ENCODE measurements at places on chromosomes 11 and 22. TPM values are rescaled to one million over a fixed set of nuclear protein-coding genes. Genes with fewer than 3 reads are reported as not detected.

The PAX6 gene
- not detected for total RNA-seq

The NDUFV1 gene
- 219 TPM for total RNA-seq

DNA sequence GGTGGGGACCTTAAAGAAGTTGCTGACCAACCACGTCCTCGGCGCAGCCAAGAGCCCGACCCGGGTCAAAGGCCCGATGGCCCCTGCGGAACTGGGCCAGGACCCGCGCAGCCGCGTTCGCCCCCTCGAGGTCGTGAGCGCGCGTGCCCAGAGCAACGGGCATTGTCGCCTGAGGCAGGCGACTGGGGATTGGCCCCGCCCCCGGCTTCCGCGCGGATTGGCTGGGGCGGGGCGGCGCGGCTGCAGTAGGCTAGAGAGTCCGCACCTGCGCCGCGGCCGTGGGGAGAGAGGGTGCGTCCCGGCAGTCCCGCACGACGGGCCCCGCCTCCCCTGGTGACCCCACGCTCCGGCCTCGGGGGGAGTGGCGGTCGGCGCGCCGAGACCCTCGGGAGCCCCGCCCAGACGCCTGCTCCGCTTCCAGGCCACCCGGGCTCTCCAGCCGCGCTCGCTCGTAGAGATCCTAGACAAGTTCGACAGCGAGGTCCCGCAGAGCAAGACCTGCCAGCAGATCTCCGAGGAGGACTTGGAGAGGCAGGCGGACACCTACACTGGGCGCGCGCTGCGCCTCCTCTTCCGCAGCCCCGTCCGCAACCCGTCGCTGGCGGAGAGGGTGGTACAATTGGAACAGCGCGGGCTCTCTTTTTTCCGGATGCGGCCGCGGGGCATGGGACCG lies 8.3 kb upstream of the PPIL2 start:
- H3K4me1 ChIP-seq, result peaks cover 18% of the 10 kb centered on the region
- H3K4me3 ChIP-seq, result peak overlapping the region; percentile 92
- H3K27me3 ChIP-seq, result no peaks in the 10 kb centered on the region
- peaks cover 6% of the 10 kb centered on the region for H3K36me3 ChIP-seq
- peak overlapping the region; percentile 88 for H3K27ac ChIP-seq

The MFRP gene
- not detected for total RNA-seq

DNA sequence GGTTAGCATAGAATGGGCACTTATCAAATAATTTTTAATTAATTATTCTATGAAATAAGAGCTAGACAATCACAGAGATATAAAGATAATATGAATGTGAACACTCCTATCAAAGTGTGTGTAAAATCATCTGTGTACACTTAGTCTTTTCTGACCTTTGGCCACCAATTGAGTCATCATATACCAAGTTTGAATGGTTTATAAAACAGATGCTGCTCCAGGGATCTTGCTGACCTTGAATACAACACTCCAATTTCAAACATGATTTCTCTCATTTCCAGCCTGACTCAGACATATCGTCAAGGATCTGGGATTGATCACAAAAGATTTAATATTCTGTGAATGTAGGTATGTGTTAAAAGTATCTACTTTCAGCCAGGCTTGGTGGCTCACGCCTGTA lies 2.9 kb upstream of the OR51V1 start:
- no peak overlapping the region for H3K27ac ChIP-seq
- H3K4me1 ChIP-seq, result no peaks in the 10 kb centered on the region
- H3K4me3 ChIP-seq, result no peak overlapping the region

- H3K36me3 ChIP-seq, result peaks cover 2% of the 10 kb centered on the region
These were observed 17.6 kb upstream of the TOLLIP start for GRCh38 chr11:1327064-1327460.

DNA sequence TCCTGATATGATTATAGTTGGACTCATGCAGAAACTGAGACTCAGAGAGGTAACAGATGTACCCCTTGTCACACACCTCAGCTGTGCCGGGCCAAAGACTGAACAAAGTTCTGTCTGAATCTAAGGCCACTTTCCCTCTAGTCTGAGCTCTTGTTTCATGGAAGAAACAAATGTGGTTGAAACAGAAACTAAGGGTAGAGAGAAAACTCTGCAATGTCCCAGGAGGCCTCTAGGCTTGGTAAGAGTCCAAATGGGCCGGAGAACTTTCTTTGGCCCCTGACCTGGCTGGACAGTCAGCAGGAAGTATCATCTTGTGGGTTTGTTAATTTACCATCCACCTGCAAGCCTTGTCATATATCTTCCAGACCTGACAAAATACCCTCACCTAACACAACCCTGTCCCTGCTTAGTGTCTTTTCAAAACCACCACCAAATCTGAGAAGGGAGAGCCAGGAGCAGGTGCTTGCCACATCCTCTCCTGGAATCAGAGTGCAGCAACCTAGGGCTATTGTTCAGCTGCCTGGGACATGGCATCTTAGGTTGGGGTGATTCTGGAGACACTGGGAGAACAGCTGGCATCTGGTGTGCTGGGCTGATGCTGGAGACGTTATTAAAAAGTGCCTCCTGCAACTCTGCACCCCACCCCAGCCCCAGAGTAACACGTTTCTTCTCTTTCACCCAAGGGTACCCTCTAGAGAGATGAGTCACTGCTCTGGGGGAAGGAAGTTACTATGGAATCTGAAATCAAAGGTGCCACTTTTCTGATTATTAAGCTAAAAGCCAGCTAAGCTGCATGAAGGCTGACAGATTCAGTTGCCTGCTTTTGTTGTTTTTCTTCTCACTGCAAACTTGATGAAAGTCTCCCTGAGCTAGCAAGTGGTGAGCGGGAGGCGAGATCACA lies 126.3 kb upstream of the TIMP3 start:
- no peak overlapping the region for H3K27ac ChIP-seq
- no peaks in the 10 kb centered on the region for H3K36me3 ChIP-seq
- no peaks in the 10 kb centered on the region for H3K4me1 ChIP-seq
- peaks cover 1% of the 10 kb centered on the region for H3K27me3 ChIP-seq
- no peak overlapping the region for H3K4me3 ChIP-seq

DNA sequence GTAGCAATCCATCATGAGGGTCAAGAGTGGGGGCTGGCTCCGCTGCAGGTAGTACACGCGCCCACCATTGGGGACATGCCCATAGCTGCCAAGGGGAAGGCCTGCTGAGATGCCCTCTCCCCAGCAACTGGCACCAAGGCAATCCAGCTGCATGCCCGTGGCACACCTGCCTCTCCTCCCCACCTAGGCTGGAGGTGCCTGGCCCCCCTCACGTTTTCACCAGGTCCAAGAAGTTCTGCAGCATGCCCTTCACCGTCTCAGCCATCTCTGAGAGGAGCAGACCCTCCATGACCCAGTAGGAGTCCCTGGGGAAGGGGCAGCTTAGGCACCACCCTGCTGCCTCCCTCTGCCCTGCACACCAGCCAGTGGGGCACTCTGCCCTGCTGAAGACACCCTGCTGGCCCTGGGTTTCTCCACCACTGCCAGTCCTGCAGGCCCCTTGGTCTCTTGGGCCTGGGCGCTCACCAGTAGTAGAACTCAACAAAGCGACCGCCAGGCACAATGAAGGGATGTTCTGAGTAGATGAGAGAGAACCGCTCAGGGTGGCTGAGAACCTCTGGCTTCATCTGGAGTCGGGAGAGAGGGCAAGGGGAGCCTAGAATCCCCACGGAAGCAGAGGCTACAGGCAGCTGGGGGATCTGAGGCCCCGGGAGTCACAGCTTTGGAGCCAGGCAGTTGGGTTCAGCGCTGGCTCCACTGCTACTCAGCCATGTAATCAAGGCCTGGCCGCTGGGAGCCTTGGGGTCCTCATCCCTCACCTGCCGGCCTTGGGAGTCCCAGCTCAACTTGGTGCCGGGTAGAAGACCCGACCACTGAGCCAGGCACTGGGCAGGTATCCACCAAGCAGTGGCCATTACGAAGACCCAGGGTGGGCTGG lies 17.8 kb downstream of the TREH start:
- no peaks in the 10 kb centered on the region for H3K27me3 ChIP-seq
- peaks cover 3% of the 10 kb centered on the region for H3K4me1 ChIP-seq
- no peak overlapping the region for H3K4me3 ChIP-seq

- H3K4me1 ChIP-seq, result no peaks in the 10 kb centered on the region
- peaks cover 7% of the 10 kb centered on the region for H3K27me3 ChIP-seq
- no peak within 1 kb of the TSS for H3K27ac ChIP-seq
- no peak for DNase-seq
- H3K36me3 ChIP-seq, result no peaks in the 10 kb centered on the region
- no peak within 1 kb of the TSS for H3K4me3 ChIP-seq
These were observed at the start of gene HBB for GRCh38 chr11:5226732-5227310. TSS of gene HBB (minus strand) at chr11:5227071. CDS start at chr11:5227021, 50 bp downstream.

- no peak for DNase-seq
- H3K4me1 ChIP-seq, result no peaks in the 10 kb centered on the region
- no peaks in the 10 kb centered on the region for H3K27me3 ChIP-seq
- no peak overlapping the region for H3K27ac ChIP-seq
- H3K4me3 ChIP-seq, result no peak overlapping the region
These were observed 30.1 kb upstream of the ANO5 start for GRCh38 chr11:22162756-22163155.

GRCh38 chr11:65448074-65448417 lies 25.4 kb downstream of the NEAT1 start:
- DNase-seq, result no peak
- peaks cover 5% of the 10 kb centered on the region for H3K36me3 ChIP-seq
- H3K4me3 ChIP-seq, result no peak overlapping the region
- peaks cover 2% of the 10 kb centered on the region for H3K27me3 ChIP-seq
- H3K4me1 ChIP-seq, result peaks cover 11% of the 10 kb centered on the region
- H3K27ac ChIP-seq, result no peak overlapping the region

DNA sequence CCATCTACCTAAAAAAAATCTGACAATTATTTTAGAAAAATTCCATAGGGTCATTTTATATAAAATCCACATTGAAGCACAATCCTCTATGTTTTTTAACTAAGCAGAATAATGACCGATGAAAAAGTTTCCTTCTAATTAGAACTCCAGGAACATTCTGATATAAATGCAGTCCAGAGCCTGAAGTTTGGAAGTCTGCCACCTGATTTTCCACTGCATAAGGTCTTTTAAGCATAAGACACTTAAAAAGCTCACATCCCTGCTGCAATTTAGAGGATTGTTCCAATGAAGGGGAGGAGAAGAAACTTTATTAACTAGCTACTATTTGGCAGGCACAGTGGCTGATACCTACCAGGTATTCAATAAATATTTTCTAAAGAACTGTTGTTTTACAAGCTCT lies 570.3 kb upstream of the ANO5 start:
- no peaks in the 10 kb centered on the region for H3K36me3 ChIP-seq
- no peaks in the 10 kb centered on the region for H3K27me3 ChIP-seq
- no peak overlapping the region for H3K4me3 ChIP-seq
- no peaks in the 10 kb centered on the region for H3K4me1 ChIP-seq

The GRM5 gene
- total RNA-seq, result not detected
